IPS DF 6.9 (cell line): ENCODE measurements at places on chromosomes 6 and 20.

DNA sequence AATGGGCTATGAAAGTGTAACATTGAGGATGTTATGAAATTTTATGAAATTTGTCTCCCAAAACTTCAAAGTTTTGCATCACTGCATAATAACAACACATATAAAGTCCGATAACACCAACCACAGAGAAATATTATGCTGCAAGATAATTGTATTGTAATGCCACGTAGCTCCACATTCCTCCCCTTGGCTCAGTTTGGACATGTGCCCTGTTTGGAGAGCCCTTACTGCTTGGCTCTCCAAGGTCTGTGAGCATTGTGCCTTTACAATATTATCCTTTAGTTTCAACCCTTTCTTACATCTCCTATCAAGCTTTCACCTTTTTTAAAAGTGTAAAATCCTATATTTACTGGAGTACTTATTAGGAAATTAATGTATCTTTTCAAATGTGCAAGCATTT, 10.8 kb downstream of the HBS1L start:
- no peak for DNase-seq

DNA sequence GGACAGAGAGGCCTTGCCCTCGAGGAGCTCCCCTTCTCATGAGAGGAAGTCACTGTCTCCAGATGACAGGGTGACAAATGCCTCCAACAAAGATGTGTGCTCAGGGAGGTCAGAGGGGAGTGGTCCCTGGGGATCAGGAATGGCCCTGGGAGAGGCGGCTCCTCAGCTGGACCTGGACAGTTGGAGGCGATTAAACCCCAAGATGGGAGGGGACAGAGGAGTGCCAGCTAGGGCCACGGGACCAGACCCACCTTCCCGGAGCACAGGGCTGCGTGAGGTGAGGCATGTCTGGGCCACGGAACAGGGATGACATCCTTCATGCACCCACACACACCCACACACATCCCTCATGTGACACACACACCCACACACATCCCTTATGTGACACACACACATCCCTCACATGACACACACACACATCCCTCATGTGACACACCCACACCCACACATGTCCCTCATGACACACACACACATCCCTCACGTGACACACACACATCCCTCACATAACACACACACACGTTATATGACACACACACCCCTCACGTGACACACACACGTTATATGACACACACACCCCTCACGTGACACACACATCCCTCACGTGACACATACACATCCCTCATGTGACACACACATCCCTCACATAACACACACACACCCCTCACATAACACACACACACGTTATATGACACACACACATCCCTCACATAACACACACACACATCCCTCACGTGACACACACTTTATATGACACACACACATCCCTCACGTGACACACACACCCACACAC, 57.4 kb upstream of the SLCO4A1 start:
- DNase-seq = no peak

DNA sequence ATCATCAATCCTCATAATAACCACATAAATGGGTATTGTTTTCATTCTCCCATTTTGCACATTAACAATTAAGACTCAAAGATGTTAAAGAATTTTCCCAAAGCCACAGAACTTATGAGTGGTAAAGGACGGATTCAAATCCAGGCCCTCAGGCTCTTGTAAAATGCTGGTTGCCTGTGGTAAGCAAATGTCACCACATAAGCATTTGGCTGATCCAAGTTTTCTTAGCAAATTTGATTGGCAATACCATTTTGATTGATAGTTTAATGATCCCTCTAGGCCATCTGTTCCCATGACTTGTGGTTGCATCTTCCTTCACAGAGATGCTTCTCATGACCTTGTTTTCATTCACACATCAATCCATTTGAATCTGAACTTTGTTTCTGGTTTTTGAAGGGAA, 252.0 kb upstream of the RIN2 start:
- DNase-seq = no peak

- DNase-seq = no peak
Measured at GRCh38 chr20:3279761-3280160, 40.8 kb upstream of the SLC4A11 start.

DNA sequence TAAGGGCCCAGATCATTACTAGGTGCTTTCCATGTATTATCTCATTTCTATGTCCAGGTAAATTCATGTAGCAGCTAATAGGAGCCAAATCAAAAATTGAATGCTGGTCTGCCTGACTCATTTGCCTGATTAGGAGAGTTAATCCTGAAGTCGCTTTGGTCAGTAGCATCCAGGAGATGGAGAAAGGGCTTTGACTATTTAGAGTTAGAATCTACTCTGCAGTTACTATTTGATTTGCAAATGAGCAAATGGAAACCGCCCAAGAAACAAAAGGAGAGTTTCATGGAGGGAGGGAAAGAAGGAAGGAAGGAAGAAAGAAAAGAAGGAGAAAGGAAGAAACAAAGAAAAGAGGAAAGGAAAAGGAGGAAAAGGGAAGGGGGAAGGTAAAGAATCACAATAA, 539.6 kb upstream of the MMS22L start:
- DNase-seq = no peak

GRCh38 chr6:50380406-50381098, 330.8 kb upstream of the DEFB112 start:
- no peak for DNase-seq

DNA sequence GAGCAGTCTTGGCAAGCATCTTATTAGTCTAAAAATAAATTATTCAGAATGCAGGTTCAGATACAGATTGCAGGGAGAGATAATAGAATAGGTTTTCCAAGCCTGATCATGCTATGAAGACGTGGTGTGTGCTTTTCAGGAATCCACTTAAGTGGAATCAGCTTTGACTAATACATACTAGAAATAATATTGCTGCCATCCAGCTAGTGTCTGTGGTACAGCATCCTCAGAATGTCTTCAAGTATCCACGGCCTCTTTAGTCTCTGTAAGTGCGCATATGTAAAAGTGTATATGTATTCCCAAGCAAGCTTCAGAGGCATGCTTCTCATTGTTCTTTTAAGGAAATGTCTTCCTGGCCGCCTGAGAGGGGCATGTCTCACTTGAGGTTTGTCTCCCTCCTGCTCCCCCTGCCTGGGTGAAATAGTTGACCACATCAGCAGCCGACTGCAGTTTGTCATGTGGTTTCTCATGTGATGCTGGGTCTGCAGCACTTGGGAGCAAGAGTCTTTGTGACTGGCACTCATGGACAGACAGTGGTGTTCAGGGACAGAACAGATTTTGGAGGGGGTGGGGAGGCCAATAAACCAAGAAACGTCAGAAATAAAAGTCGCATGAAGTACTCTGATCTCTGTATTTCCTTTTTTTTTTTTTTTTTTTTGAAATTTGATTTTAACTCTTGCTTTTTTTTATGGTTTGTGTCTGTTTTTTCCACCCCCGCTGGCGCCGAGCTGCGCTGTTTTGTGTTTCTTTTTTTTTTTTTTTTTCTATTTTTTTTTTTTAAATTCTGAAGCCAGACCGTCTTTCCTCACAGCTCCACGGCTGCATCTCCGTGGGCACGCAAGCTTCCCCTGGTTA, 150.8 kb downstream of the PRL start:
- peak; percentile 22 for DNase-seq

DNA sequence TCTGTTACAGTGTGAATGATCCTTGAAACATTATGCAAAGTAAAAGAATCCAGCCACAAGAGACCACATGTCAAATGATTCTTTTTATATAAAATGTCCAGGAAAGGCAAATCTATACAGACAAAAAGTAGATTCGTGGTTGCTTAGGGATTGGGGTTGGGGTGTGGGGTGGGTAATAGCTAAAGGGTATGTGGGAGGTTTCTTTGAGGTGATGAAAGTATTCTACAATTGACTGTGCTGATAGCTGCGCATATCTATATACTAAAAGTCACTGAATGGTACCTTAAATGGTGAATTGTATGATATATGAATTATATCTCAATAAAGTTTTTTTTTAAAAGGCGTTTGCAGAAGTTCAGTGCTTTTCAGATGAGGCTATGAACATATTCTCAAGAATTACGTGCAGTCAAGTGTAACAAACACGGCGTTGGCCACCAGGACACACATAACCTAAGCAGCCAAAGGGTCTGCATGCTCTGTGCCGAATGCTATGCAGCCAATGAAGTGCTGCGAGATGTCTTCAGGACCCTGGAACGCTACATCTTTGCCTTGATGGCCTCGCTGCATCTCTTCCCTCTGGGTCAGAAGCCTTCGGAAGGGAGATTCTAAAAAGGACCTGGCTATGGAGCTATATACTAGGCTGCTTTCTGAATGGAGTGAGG, 96.9 kb downstream of the SCML4 start:
- DNase-seq = no peak

GRCh38 chr6:108526739-108527174, 34.0 kb upstream of the FOXO3 start:
- DNase-seq = no peak

DNA sequence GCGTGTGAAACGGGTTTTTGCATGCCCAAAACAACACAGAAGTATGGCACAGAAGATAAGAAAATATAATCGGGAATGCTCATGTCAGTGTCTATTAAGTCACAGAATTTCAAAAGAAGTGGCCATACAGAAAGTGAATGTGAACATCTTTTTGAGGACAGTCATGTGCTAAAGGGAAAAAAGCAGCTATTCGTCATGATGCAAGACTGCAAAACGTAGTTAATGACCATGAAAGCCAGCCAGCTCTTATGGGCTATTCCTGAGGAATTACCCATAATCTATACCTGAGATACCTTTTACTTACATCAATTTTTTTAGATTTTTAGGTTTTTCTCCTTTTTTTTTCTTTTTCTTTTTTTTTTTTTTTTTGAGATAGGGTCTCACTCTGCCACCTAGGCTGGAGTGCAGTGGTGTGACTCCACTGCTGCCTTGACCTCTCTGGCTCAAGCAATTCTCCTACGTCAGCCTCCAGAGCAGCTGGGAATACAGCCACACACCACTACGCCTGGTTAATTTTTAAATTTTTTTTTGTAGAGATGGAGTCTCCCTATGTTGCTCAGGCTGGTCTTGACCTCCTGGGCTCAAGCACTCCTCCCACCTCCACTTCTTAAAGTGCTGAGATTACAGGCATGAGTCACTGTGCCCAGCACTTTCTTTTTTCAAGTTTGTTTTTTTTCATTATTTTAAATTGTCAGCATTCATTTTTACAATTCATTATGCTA, 18.1 kb upstream of the ZBP1 start:
- DNase-seq = no peak

- DNase-seq = no peak
Measured at GRCh38 chr6:157813750-157814455, 9.1 kb upstream of the SNX9 start.

DNA sequence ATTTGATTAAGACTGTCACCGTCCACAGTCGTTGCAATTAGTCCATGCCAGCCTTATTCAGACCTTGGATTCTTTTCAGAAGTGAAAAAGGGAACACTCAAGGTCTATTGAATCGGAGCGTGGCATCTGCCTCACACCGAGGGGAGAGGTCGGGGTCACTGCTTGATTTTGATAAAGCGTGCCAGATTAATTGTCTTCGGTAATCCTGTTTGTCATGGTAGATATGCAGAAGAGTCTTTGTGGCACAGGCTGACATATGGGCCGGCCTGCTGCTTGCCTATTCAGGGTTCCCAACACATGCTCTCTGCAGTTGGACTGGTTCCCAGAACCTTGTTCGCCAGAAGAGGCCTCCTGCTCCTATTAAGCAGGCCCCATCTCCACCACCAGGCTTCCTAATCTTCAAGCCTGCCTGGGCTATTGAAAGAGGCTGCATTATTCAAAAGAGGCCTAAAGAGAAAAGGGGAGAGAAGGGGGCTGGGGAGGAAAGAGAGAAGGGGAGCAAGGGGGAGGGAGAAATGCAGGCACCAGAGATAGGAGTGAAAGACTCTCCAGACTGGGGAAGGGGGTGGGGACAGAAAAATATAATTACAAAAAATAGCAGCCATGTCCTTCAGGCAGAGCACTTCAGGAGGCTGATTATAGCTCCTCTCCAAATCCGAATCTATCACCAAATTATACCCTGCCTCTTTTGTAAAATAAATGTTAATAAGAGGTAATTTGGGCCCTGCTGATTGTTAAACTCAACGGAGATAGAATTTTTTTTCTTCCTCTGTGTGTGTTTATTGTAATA, 611.3 kb downstream of the HDGFL1 start:
- no peak for DNase-seq

DNA sequence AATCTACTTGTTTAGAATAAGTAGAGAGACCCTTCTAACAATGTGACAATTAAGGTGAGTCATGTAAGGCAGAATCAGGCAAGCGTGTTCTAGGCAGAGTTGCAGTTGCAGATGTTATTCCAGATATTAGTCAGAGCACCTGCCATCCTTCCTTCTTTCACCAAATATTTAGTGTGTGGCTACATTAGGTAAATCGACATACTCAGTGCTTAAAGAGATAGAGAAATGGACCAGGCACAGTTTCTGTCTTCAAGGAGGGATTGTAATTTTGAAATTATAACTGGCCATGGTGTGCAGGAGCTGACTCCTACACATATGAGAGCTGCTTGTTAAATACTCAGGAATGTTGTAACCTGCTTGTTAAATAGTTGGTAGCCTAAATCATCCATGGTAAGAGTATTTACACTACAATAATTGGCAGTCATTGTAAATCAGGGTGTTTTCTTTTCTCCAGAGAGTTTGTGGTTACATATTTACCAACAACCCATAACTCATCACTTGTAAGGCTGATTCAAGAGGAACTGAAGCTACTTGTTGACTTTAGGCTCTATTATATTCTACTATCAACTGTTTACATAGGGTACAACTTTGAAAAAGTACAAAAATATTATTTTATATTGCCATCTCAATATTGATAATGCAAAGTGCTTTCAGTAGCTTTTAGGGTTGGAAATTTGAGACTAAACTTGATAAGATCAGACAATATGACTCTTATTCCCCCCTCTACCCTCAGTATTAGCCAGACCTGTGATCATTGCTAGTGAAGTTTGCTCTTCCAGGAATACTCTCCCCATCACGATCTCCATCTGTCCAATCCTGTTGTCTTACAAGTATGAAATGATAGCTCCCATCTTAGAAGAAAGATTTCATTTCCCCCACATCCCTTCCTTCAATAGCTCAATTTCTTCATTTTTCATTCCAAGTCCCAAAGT, 607.1 kb downstream of the COL12A1 start:
- no peak for DNase-seq
